Type B pancreatic cell (in vitro differentiated cells): ENCODE measurements at places on chromosomes 13 and 19.

DNA sequence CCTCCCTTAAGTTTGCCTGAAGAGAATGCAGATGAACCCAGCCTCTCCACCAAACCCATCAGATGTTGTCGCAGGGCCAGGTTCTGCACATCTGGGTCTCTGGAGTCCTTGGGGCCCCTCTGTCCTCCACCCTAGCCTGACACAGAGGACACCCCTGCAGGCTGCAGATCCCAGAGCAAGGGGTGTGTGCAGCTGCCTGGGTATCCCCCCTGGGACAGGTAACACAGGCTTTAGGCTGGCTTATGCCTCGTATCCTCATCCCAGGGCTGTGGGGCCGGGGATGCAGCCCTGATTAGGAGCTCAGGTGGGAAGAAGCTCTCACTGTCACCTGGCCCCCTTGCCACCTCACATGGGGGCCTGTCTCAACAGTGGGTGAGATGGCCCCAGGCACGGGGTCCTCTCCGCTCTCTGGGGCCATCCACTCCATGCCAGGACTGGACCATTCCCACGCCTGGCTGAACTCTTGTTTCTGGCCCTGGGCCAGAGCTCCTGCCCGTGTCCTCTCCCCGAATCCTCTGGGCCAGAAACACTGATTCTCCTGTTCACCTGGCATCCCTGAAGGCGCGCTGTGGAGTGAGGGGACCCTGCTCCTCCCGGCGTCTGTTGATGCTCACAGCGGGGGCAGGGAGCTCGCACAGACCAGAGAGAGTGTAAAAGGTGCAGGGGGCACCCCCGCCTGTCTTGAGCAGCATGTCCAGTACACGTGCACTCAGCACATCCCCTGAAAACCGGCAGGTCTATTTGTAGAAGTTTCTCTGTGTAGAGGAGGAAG is 38.7 kb upstream of the TPM4 start:
- no peak for DNase-seq

DNA sequence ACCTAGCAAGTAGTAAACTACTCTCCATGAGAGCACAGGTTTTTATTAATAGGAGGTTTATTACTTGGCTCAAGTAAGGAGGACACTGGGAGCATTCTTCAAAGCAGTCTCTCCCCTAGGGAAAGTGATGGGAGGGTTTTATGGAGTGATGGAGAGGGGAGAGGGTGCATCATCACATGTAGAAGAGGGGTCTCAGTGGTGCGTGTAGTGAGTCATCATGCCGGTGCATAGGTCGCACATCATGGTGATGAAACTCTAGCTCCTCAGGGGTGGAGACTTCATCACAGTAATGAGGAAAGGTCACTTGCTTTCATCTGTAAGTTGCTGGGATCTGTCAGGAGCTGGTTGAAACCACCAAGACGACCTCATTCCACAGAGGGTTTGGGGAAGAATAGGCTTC is 210.8 kb upstream of the UBL3 start:
- no peak for DNase-seq

DNA sequence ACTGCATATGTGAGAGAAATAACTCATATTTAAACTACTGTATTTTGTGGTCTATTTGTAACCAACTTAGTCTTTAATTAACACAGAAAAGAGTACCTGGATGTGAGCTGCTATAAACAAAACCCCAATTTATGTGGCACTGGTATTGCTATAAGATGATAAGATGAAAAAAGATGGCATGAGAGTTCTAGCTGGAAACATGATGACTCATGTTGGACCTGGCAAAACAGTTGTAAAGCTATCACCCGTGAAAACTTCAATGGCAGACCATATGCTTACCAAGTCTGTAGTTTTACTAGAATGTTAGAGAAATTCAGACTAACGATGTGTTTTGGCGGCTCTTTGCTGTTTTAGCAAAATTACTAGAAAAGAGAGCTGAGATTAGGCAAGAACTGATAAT is 69.6 kb upstream of the PCDH9 start:
- no peak for DNase-seq

DNA sequence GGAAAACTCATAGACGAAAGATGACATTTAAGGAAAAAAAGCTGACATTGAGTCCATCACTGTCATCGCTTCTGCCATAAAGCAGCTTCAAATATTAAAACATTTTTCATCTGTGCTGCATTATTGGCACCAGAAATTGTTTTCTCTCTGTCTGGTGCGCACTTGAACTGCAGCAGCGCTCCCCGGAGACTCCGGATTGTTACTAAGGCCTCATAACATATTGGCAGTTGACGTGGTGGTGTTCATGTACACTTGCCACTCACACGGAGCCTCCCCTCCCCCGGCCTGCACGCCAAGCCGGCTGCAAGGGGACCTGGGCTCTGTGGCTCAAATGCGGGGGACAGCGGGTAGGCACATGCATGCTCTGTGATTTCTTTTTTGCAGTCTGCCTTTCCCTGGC is 203.2 kb downstream of the TSHZ3 start:
- no peak for DNase-seq

DNA sequence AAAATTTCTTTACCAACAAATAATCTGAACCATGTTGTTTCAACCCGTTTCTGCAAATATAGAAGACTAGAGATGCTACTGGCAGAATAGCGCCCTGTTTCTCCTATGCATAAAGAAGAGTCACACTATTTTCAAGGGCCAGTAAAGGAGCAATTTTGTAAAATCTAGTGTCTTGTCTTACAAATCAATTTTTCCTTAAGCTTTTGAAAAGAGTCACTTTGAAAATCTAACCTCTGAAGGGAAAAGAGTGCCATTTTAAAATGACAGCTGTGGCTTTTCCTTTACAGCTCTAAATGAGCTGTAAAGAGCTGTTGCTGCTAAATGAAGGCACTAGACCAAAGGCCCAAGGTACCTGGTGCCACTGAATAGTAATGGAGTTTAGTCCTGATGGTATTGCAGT is 16.9 kb upstream of the GTF2F2 start:
- no peak for DNase-seq

DNA sequence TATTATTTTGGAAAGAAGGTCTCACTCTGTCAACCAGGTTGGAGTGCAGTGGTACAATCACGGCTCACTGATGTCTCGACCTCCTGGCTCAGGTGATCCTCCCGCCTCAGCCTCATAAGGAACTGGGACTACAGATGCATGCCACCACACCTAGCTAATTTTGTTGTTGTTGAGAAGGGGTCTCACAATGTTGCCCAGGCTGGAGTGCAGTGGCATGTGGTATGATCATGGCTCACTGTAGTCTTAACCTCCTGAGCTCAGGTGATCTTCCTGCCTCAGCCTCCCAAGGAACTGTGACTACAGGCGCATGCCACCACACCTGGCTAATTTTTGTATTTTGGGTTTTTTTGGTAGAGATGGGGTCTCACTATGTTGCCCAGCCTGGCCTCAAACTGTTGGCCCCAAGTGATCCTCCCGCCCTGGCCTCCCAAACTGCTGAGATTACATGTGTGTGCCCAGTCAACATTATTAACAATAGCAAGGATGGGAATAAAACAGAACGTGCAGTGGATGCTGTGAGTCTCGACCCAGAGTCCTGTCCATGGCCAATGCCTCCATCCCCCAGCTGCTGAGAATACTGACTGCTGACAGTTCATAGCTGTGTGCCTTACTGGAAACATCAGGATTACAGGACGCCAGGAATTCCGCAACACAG is 5.4 kb upstream of the MBD3L3 start:
- DNase-seq: no peak

DNA sequence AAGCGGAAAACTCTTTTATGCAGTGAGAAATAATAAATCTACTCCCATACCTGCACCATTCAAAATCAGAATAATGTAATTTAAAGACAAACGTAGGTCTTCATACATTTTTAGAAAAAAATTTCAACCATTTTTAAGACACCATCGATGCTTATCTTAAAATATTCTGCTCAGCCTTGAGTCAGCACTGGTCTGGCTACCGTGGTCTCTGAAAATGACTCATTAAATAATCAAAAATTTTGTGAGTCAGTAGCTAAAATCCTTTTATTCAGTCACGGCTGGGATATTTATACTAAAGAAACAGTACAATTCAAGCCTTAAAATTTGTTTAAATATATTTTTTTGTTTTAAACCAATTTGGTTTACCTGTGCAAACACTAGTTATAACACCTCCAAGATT is 2862.8 kb upstream of the PCDH20 start:
- no peak for DNase-seq

DNA sequence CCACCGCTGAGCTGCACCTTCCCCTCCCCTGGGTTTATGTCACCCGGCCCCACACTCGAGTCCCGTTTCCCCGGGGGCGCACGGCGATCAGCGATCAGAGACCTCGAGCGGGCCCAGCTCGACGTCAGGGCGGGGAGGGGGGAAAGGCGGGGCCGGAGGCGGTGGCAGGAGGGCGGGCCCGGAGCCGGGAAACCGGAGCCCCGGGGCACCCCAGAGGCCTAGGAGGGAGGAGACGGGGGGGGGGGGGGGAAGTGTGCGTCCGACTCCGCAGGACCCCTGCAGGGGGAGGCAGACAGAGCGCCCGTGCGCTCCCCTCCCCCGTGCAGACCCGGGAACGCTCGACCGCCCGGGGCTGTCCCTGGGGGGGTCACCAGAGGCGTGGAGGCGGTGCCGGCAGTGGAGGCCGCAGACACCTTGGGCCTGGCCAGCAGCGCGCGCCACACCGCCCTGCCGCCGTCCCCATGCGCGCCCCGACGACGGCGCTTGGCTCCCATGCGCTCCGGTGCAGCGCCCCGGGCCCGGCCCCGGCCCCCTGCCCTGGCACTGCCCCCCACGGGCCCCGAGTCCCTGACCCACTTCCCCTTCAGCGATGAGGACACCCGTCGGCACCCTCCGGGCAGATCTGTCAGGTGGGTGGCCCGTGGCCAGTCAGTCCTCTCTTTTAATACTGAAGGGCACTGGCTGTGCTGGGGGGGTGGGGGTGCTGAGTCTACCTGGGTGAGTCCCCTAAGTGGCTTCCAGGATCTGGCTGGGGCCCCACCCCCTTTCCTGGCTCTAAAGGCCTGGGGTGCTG is 11.8 kb downstream of the PDE4A start:
- DNase-seq: no peak

DNA sequence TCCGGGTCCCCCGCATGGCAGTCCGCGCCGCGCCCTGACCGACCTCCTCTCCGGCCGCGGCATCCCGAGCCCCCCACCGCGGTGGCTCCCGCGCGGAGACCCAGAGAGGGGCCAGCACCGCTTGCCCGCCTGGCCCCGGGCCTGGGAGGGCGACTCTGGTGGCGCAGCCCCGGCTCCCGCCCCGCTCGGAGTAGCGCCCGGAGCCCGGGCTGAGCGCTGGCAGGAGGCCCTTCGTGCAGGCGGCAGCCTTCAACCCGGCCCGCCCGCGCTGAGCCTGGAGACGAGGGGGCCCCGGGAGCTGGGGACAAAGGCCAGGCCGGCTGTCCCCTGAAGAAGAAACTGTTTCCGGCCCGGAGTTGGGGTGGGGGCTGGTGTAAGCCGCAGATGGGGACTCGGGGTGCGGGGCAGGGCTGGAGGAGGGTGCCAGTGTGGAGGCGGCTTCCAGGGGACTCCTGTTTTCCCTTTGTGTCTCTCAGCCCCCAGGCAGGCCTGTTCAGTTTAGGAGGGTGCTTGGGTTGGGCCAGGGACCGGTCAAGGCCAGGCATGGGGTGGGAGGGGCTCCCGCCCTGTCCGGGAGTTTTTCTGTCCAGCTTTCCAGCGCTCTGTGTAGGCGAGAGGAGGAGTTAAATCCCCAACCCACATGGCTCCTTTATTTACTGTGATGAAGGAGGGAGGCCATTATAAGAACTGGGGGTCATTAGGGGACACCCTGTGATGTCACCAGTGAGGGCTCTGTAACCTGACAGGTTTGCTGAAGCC is 935 bp downstream of the LRP3 start:
- DNase-seq: peak; percentile 69

GRCh38 chr13:84566780-84567179 is 684.5 kb upstream of the SLITRK1 start:
- DNase-seq: no peak

DNA sequence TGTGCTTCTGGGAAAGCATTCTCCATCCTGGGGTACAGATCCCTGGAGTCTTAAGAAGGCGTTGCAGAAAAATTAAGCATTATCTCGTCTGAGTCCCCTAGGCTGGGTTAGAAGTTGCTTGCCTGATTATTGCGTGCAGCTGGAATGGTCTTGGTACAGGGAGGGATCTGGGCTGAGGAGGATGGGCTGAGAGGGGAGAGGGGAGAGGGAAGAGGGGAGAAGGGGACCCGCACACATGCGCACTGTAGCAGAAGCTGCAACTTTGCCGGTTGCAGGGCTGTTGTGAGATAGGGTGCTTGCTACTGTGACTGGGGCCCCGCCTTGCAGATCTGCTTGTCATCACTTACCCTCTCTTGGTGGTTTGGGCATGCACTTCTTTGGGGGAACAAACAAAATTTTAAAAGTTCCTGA is 316.8 kb downstream of the DLEU7 start:
- no peak for DNase-seq

DNA sequence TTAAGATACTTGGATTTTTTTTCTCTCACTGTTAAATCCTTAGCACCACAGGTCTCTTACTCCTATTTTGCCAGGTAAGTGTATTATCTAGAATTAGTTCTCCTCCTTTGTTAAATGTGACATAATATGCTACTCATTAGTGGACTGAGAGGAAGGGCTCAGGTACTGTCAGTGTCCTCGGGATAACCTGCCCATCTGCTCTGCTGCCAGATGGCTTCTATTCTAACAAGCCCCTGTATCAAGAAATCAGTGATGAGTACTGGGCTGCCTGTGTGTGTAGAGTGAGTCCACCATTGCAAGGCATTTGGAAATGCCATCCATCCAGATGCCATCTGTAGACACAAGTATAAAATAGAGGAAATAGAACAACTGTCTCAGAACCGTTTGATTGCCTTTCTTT is 209.6 kb downstream of the ATP8A2 start:
- no peak for DNase-seq

DNA sequence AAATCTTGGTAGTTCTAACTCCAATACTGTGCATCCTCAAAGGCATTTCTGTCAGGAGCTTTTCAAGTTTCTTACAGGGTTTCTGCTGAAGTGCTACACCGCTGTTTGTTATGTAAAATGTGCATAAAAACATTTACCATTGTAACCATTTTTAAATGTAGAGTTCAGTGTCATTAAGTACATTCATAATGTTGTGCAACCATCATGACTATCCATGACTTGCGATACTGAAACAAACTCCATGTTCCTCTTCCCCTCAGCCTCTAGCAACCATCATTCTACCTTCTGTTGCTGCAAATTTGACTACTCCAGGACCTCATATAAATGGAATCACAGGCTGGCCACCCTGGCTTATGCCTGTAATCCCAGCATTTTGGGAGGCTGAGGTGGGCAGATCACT is 14.4 kb upstream of the SLC25A42 start:
- no peak for DNase-seq

DNA sequence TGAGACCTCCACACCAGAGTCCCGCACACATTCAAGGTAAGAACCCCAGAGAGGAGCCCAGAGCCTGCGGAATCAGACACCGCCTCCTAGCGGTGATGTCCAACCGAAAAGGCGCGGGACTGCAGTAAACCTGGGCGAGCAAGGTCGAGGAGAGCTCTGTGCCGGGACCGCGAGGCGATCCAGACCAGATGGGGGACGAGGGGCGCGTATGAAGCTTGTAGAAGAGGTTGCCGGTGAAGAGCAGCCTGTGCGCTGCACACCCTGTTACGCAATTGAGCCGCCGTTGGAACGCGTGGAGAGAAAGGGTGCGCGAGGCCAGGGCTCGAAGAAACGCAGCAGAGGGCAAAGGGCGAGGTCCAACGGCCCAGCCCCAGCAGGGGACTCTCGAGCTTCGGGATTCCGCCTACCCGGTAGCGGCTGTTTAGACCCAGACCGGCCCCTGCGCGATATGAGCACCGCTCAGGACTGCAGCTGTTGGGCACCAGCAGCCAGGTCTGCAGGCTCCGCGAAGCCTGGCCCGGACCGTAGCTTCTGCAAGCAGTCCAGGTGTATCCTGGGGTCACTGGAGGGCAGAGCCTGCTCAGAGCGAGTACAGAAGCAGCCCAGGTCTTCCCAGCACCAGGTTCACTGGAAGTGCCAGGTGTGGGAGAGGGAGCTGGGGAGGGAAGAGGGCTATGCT is 65.9 kb upstream of the ZNF599 start:
- DNase-seq: peak; percentile 71
